ENCODE measurements at places on chromosomes 4 and X.
A peak's percentile ranks its signal among the peaks of the same experiment; 100 is the strongest.

- peak; percentile 55 for DNase-seq
Observed at GRCh38 chrX:11770320-11770719, 12.3 kb downstream of the MSL3 start.

DNA sequence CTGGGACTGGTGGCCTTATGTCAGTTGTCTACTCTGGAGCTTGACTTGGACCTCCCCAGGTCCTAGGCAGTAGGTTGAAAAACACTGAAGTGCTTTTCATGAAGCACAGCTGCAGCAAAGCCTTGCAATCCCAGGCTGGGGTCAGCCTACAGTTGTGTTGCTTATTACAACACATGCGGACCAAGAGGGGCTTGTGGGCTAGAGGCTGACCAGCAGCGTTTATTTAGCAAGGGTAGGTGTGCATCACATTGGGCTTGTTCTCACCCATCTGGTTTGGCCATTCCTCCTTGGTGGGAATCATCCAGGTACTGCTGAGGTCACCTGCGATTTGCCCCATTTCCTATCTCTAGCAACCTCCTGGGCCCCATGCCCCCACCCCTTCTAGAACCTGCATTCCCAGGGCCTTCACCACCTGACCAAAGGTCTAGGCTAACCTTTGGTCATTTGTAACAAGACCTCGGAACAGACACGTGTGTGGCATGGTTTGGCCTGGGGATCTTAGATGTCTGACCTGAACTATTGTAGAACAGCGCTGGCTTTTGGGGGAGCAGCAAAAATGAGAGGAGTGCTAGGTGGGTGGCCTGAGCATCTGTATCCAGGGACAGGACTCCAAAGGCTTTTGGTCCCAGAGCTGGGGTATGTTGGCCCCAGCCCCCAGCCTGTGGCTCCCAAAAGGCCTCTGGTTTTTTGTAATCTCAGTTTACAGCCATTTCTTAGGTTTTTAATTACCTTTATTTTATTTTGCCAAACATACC, 3.0 kb downstream of the RPL10 start:
- DNase-seq = peak; percentile 63

- no peak for DNase-seq
Observed at GRCh38 chr4:65738134-65738533, 67.8 kb upstream of the EPHA5 start.

DNA sequence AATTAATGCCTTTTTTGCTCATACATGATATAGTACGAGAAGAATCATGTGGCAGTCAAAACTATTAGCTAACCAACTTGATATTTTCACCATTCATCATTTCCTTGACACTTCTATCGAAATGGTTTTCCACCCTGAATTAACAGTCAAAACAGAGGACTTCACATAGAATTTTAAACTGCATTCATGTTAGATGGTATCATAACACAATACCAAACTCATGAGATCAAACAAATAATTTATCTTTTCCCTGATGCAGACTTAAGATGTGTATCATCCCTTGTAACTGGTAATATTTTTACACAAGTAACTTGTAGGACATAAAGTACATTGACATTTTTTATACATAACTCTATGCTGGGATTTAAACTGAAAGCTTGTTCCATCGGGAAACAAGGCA, 18.2 kb upstream of the ANTXR2 start:
- DNase-seq = no peak

GRCh38 chrX:150683536-150684146, 9.6 kb upstream of the MTMR1 start:
- no peak for DNase-seq

- no peak for DNase-seq
Observed at GRCh38 chr4:69054578-69055200, 41.6 kb upstream of the UGT2B7 start.

DNA sequence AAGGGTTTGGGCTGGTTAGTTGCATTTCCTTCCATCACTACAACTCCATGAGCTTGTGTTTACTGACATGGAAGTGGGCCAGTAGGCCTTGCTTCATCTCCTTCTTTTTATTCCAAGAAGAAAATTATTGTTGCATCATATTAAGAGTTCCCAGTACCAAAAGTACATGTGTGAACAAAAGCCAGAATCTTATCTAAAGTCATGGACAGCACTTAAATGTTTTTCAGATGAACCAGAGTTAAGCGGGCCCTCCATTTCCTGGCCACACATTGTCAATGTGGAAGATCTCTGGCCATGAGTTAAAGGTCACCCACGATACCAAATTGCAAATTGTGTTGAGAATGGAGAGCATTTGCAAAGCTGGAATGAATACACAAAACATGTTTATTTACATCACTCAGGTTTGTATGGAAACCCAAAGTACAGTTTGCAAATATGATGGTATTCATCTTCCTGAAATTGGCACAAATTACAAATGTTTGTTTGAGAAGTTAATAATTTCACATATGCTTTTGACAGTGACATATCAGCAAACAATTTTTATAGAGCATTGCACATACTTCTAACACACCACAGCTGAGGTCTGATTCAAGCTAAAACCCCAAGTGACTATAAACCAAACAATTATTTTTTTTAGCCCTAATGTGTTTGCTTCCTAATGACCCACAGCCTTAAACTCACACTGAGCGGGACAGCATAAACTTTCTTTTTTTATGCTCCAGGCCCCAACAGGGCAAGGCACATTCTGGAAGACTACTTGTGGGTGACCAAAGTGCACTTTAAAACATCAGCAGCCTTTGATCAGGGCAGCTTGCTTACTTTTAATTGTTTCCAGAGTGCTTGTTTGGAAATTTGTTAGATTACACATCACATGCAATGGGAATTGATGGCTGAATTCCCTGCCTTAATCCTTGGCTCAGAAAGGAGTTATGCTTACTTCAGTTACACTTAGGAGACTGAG, 502.9 kb upstream of the SLIT2 start:
- no peak for DNase-seq

GRCh38 chr4:10667701-10668326, 16.8 kb downstream of the CLNK start:
- no peak for DNase-seq

GRCh38 chr4:57124145-57124544, 14.0 kb upstream of the IGFBP7 start:
- no peak for DNase-seq

DNA sequence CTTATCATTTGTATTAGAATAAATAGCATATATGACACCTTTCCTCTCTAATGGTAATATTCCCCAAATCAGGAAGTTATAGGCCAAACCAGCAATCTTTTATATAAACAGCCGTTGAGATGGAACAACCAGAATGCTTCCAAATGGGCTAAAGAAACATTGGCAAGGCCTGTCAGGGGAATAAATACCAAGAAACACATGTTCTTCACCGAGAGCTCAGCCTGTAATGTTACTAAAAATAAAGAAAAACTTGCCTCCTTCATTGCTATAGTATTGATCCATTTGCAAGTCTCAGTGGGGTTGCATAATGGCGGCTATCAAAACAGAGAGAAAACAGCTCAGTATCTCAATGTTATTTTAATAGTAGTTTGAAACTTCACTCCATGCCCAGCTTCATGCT, 104.9 kb downstream of the FAM13A start:
- DNase-seq = no peak

DNA sequence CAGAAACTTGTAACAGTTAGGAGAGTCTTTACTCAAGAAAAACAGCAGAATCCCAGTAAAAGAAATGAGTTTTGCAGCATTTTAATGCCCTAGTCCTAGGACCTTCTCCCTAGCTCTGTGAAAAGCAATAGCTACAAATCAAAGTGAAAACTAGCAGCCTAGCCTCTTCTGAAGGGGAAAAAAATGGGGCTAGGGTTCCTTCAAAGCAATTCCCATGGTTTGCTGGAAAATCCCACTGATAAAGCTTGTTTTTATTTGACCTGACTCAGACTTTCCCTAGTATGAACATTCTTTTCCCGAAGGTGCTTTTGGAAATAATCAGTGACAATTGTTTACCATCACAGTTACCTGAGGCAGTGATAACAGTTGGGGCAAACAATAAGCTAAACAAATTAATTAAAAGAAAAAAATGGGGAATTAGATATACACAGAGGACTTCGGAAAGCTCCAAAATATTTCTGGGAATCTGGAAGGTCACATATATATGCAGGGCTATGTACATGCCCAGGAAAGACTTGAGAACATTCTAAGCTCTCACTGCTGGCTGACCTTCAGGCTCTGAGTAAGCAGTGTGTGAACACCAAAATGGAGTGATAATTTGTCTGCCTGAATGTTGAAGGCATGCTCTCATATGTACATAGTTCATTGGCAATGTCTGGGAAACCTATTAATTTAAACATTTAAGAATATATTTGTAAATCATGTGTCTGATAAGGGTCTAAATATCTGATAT, 285.9 kb downstream of the KCTD8 start:
- DNase-seq = no peak

GRCh38 chr4:148162991-148163390, 279.2 kb downstream of the NR3C2 start:
- DNase-seq = no peak

DNA sequence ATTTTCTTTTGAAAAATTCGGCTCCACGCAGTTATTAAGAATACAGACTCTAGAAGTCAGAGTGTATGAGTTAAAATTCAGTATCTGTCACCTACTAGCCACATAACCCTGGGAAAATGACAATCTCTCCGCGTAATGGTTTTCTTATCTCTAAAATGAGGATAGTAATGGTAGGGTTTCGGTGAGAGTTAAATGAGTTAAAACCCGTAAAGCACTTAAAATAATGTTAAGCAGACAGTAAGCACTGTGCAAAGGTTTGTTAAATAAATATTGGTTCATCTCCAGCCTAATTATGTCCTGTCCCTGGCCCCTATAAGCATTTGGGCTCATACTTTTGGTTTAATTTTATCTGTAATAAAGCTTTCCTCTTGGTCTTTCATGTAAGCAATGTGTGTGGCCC, 350.8 kb upstream of the GRIA3 start:
- no peak for DNase-seq

GRCh38 chrX:49166914-49167739, 4.6 kb downstream of the MAGIX start:
- DNase-seq = no peak

- no peak for DNase-seq
Observed at GRCh38 chrX:8075636-8076035, 95.4 kb downstream of the VCX2 start.

GRCh38 chr4:82423245-82424054, 6.8 kb downstream of the HNRNPDL start:
- DNase-seq = no peak

GRCh38 chr4:12178614-12179610, 750.2 kb upstream of the HS3ST1 start:
- DNase-seq = no peak

DNA sequence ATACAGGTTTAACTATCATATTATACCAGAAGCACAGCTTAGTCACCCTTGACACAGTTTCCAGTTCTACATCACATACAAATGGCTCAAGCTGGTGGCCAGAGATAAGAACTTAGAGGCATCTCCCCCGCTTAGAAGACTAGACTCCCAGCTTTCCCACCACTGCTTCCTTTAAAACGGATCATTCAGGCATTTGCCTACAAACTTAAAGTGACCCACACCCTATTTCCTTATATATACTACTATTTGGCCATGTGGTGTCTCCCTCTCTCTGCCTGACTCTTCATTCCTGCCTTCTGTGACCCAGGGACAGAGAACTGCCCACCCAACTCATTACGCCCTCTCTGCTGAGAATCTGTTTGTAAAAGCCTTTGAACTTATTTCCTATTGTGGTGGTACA, 781.2 kb upstream of the DIAPH2 start:
- no peak for DNase-seq

DNA sequence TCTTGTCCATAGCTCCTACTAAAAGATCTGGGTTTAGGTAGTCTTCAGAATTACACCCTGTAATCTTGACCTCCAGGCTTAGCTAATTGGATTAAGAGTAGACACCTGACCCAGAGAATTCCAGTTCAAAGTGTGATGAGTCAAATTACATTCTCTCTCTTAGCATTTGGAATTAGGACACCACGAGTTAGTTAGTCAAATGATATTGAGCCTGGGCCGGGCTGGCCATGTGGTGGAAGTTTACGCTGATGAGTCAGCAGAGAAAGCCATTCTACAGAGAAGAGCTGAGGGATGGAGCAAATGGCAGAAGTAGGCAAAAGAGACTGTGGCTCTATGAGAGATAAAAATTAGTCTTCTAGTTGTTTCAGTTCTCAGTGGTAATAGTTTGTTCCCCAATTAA, 31.1 kb downstream of the CEP44 start:
- no peak for DNase-seq

DNA sequence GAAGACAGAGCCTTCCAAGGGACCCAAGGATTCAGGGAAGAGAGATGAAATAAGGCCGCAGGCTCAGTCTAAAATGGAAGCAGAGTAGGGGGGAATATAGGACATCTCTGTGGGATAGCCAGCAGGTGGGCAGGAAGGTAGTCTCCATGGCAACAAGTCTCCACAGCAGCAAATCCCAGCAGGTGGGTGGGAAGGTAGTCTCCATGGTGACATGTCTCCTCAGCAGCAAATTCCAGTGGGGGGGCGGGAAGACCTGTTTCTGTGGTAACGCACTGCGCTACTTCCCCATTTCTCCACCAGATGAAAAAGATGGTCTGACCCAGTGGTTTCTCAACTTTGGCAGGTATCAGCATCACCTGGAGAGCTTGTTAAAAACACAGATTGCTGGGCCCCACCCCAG, 18.3 kb downstream of the NLGN3 start:
- DNase-seq = no peak

DNA sequence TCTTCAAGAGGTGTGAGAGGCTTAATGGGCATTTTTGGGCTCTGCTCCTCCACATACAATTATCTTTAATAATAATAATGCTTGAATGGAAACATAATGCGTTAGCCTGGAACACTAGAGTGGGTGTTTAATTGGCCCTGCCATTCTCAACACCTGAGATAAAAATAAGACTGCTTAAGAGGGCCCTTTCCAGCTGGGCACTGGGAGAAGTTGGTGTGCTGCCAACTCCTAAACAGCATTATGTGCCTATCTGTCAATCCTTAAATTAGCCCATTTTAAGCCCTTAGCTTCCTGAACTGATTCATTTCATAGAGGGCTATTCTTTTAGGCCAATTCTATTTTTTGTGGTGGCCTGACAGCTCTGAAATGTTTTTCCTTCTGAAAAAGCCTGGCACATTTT, 211.1 kb upstream of the ZIC3 start:
- peak; percentile 12 for DNase-seq

DNA sequence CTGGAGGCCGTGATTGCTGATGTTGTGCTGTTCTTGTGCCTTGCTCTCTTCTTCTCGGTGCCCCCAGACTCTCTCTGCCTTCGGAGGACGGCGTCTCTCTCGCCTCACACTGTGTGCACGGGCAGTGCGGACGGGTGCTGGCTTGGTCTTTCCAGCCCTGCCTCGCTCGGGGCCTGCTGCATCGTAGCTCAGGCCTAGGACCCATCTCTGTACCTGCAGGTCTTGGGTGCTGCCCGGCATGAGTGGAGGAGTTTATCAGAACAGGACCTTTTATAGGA, 18.2 kb downstream of the RGS12 start:
- no peak for DNase-seq

GRCh38 chr4:87476934-87477333, 52.2 kb downstream of the SPARCL1 start:
- DNase-seq = no peak

DNA sequence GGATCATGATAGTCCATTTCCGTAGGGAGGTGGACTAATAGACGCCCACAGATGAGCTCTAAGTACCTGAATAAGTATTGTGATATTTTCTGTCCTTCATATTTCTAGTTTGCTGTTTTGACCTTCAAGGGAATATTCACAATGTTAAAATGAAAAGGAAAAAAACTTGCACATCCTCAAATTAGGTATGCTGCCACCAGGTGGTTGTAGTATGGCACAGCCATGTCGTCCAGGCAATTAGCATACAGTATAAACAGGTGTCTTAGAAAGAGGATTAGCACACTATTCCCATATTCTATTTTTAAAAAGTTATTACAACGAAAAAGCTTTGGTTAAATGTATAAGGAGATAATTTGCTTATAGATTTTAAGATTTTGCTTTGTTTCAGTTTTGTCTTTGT, 802.0 kb downstream of the RPA4 start:
- DNase-seq = no peak
